ENCODE measurements at places on chromosomes 2 and 18.

- no peak for DNase-seq
These were observed 36.5 kb downstream of the BCL2L11 start for GRCh38 chr2:111157071-111157661.

DNA sequence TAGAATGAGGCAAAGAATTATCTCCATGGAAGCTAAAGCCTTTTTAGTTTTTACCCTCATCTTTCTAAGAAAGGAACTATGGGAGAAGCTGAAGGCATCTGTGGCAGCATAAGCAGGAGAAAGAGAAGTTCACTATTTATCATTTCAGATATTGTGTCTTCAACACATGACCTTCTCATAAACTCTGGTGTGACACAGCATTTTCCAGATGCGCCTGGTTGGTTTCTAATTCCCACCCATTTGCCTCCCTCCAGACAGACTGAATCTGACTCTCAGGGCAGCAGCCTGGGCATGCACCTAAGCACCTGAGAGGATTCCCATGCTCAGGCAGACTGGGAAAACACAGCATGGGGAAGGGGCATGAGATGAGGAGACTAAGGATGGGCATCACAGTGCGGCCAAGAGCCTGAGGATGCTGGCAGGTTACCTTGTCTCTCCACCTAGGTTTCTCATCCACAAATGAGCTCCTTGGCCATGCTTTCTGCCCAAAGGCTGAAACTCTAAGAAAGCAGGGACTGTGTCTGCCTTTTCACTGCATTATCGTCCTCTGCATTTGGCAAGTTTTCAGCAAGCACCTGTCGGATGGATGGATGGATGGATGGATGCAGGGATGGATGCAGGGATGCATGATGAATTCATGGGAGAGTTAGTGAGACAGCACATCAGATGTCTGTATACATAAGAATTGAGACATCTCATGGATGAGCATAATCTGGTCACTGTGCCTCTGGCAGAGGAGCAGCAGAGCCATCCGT lies 28.8 kb upstream of the SULT1C4 start:
- DNase-seq, result no peak

DNA sequence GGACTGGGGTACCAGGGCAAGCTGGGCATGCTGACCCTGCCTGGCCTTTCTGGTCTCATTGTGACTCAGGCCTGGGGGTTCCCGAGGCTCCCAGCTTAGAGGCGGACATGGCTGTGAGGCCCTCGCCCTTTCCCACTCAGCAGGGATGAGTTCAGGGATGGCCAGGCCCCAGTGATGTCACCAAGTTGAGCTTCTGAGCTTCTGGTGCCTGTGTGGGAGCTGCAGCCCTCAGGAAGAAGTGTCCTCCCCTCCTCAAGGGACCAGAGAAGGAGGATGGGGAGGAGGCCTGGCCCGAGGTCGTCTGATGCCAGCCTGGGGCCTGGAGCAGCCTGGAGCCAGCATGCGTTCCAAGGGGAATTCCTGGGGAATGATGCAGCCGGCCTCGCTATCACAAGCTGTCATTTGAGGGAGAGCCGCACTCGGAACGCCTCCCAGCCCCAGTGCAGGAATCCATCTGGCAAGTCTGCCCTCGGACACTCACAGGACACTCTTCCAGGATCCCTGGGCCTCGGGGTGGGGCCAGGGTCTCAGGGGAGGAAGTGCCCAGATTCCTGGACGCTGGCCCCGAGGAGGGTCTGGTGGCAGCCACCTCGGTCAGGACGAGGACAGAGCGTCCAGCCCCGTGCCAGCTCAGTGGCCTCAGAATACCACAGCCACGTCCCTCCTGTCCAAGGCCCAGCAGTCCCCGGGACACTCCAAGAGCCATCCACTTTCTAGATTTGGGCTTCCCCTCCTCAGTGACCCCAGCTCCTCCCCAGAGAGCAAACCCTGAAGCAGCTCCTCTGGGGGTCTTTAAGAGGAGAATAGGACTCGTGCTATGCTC lies 61.2 kb upstream of the GPC1 start:
- no peak for DNase-seq

DNA sequence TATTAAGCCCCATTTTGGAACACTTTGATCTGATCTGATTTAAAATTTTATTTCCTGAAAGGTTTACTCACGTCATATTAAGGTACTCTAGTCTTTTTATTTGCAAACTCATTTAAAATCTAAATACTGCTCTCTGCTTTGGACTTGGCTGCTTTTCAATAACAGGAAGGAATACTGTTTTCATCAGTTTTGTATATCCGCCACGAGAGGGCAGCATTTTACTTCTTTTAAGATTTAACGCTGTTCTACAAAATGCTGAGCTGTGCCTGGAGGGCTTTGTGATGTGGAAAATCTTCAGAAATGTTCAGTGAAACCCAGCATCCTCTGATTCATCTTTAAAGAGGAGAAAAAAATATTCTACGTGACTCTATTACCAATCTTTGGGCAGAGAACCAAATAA lies 37.5 kb upstream of the SLC38A11 start:
- DNase-seq, result peak; percentile 62

GRCh38 chr2:201448701-201449100 lies 2.6 kb downstream of the TRAK2 start:
- peak; percentile 24 for DNase-seq

DNA sequence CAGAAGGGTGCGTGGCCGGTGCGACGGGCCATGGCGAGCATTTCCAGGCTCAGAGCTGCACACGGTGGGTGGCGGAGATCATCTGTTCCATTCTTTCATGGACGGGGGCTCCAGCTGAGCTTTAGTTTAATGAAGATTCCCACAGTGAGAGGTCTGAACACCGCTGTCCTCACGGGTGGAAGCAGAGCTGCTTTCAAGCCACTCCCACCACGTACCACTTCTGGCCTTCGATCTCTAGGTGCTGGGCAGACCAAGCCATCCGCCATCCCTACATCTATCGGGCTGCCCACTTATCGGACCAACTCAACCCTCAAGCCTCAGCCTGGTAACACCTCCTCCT lies 18.5 kb downstream of the GPR35 start:
- DNase-seq, result no peak

DNA sequence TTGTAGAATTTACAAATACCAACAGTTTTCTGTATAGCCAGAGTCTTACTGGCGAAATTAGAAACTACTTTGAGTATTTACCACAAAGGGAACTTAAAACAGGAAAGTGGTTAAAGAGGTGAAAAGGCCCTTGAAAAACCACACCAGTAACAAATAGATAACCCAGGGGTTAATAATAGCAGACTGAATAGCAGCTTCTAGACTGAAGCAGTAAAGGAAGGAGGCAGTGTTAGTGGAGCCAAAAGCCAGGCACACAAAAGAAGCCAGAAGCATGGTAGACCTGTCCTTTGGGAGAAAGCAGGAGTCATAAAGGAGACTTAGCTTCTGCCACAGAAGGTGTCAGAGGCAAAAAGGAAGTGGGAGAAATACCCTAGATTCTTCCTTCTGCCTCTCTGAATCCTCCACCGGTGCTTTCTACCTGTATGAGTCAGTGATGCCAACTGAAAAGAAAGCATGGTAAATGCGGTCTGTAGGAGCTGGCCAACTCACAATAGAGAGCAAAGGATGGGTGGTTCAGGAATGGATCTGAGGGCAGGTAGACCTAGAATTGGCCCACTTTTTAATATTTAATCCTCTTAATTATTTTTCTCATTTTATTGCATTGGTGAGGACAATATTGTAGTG lies 97.3 kb downstream of the ARL6IP6 start:
- no peak for DNase-seq

All from activated CD4-positive, alpha-beta T cell treated with anti-CD3 and anti-CD28 coated beads, Interleukin-2, Interleukin-4, amounts not matched to agents 100 ng/mL and 50 ng/mL, durations not matched to agents 16 hours and 8 hours (primary cell).